ENCODE measurements at places on chromosomes 2 and 18.
A peak's percentile ranks its signal among the peaks of the same experiment; 100 is the strongest.

GRCh38 chr2:205771031-205771430 is 88.7 kb downstream of the NRP2 start:
- no peak for DNase-seq

DNA sequence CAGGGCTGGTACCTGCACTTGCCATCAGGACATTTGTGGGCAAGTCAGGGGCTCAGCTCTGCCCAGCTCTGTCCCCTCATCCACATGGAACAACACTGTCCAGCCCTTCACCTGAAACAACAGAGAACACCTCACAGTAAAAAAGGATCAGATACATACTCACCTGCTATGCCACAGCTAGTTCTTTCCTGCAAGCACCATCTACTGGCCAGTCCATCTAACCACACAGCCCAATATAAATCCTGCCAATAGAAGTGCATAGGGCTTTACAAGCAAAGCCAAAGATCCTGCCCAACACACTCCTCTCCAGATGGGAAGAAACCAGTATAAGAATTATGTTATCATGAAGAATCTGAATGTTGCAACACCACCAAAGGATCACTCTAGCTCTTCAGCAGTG is 52.2 kb upstream of the GALNT13 start:
- no peak for DNase-seq

- DNase-seq, result no peak
Measured at GRCh38 chr2:236777408-236777807, 207.8 kb downstream of the ACKR3 start.

DNA sequence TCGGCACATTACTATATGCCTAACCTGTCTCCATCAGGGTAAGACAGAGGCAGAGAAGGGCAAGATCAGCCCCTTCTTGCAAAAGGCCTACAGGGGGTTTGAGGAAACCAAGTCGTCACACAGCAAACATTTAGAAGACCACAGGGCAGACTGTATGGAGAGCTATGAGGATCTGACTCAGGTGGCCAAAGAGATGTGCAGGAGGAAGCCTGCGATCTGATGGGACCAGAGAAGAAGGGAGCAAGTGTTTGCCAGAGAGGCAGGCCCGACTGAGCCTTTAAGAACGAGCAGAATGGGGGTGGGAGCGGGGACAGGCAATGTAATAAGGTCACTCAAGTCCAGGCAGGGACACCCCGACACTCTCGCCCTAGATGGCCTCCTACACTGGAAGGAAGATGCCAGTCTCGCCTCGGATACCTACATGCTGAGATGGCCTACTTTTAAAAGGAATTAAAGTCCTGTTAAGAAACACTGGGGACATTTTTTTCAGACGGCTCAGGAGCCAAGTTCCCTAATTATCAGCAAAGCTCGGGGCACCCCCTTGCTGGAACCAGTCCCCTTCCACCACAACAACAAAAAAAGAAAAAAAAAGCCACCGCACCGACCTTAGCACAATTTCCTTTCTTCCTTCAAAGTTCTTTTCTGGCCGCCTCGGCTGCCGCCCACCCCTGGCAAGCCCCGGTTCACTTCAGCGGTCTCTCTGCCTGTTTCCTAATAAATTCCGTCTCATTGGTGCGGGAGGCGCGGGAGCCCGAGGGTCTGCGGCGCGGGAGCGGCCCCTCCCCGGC is 1.5 kb downstream of the SFXN5 start:
- DNase-seq, result no peak

DNA sequence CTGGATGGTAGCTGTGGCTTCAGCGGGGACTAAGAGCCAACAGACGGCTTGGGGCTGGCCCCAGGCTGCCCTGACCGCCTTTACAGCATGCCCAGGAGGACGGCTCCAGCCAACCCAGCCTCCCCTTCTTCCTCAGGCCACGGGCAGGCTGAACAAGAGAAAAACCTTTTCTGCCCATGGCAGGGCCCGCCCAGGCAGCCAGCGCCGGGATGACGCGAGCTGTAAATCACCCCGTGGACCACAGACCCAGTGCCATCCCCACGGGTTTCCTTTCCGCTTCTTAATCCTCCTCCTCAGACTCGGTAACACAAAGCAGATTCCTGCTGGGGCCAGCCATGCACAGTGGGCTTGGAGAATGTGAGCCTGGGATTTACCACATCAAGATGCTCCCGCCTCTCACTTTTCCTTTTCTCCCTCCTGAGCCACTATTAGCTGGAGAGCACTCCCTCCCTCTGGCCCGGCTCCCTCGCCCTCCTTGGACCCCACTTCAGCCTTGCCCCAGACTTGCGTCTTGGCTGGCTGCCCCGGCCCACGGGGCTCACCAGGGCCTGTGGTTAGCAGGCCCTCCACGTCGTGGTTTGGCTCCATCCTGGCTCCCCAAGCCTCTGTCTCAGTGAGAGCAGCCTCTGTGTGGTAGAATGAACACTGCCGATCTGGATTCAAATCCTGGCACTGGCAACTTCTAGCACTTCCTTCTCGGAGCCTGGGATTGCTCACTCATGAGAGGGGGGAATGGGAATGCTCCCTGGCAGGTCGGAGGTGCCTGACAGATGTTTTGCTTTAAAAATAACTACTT is 31.4 kb downstream of the ATOH8 start:
- no peak for DNase-seq

DNA sequence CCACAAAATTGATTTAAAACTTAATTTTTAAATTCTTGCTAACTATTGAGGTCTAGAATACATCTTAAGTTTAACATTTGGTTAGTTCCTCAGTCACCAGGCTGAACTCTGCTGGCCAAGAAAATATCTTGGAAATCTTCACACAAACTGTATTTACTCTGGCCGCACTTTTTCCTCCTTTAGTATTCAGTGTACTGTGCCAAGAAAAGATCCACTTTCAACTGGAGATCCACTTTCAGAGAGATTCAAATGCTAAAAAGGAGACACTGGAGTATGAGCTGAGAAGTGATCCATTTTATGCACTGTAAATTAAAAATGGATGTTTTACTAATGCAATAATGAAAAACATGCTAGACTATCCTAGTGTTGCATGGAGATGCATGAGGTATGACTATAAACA is 98.1 kb downstream of the ANTXR1 start:
- DNase-seq, result no peak

- DNase-seq, result peak; percentile 53
Measured at GRCh38 chr2:7530001-7530400, 612.8 kb downstream of the RNF144A start.

GRCh38 chr2:200396781-200397242 is 90.3 kb downstream of the SPATS2L start:
- DNase-seq, result no peak

GRCh38 chr2:97673915-97674283 is 4.4 kb downstream of the C2orf92 start:
- no peak for DNase-seq

DNA sequence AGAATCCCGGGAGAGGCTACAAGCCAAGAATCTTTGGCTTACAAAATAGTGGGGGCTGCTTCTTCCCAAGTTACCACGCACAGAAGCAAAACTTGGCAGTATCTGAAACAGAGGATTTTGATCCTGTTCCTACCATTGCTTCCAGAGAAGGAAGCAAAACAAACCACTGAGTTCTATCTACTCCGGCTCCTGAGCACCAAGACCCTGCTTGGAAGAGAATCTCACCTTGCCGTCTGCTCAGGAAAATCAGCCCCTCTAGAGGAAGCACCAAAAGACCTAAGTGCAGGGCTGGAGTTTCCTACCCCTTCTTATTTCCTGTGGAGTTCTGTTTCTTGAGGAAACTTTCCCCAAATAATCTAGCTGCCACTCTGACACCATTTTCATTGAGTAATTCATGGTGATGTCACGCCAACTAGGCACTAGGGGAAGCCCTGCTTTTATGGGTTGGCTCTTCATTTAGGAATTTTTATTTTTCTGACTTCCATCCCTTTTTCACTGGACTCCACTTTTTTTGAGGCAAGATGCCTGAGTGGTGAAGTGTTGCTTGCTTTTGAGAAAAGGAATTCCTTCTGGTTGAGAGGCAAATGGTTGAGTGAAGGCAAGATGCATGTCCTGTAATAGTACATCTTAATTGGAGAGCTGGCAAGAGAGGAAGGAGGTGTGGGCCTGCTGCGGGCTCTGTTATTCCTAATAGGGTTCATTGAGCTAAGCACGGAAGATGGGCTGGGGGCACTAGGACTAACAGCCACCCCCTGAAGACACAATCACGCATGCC is 36.8 kb upstream of the EML4 start:
- no peak for DNase-seq

GRCh38 chr2:213415093-213415492 is 130.8 kb downstream of the SPAG16 start:
- no peak for DNase-seq

DNA sequence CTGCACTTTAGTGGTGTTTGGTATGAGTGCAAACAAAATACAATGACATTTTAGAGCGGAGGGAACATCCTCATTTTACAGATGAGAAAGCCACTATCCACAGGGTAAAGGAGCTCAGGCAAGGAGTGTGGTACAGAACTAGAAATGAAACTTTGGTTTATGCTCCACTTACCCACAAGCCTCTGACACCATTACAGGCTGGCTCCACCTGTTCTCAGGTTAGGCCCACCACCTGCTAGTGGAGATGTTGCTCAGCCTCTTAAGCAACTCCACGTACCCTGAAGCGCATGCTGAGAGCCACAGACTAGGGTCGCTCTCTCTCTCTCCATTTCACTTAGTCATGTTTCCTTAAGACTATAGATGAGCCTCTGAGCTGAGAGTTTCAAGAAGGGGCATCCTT is 130.0 kb downstream of the MBD2 start:
- no peak for DNase-seq

DNA sequence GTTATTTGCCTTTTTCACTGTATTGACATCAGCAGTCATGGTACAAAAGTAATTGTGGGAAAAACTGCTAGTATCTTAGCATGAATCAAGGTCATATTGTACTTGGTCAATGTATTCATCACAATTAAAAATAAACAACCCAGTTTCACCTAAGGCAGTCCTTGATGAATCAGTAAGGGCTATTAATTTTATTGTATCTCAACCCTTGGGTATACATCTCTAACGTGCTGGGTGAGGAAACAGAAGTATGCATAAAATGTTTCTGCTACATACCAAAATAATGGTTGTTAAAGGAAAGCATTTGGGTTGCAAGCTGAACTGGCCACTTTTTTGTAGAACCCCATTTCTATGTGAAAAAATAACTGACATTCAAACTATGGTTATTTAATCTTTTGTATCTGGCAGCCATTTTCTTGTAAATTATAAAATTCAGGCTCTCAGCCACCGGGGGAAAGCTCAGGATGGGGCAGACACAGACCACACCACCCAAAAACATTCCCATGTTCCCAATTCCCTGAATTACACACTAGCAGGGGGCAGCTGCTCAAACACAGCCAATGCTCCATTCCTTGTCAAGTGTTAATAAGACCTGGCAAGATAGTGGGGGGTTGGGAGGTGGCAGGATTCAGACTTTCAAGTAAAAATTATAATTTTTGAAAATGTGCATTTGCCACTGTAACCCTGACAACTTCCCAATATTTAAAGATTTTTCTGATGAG is 49.3 kb downstream of the OLA1 start:
- DNase-seq, result no peak

GRCh38 chr2:22279541-22279940 is 1105.4 kb upstream of the KLHL29 start:
- DNase-seq, result no peak

DNA sequence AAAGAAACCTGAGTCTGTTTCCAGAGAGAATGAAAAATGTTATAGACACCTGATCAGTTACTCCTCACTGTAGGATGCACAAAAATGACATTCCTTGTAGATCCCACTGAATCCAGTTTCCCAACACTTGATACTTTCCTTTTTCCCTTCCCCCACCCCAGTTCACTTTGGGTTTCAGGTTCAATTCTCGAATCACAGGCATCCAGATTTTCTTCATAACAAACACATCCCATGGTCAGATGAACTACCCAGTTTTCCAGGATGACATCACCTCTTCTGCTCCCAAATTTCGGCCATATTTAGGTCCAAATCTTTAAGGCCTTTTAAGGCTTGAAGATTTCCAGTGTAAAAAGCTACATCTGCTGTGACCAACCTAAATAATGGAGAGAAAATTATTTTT is 51.5 kb downstream of the UGP2 start:
- DNase-seq, result no peak

GRCh38 chr2:166170356-166170755 is 42.5 kb upstream of the SCN1A start:
- DNase-seq, result peak; percentile 4

GRCh38 chr18:80086281-80086680 is 22.8 kb upstream of the ADNP2 start:
- no peak for DNase-seq

DNA sequence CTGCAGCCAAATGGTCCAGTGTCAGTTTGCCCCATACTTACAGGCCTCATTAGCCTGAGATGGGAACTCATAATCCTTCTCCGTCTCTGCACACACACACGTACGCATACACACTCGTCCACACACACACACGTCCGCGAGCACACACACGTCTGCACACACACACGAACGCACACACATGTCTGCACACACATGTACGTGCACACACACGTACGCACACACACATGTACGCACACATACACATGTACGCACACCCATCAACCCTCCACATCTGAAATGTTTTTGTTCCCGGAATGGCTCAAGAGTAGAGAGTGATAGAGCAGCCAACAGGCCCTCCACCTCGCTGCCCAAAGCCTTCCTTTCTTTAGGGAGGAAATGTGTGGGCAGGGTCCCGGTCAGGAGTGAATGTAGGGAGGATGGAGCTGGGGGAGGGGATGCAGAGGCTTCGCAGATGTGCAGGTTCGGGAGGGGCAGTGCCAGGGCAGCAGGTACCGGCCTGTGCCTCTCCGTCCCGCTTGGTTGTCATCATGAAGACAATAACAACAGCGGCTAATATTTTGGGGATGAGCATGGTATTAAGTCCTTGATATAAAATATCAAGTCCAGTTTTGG is 52.7 kb downstream of the PTGR3 start:
- no peak for DNase-seq

DNA sequence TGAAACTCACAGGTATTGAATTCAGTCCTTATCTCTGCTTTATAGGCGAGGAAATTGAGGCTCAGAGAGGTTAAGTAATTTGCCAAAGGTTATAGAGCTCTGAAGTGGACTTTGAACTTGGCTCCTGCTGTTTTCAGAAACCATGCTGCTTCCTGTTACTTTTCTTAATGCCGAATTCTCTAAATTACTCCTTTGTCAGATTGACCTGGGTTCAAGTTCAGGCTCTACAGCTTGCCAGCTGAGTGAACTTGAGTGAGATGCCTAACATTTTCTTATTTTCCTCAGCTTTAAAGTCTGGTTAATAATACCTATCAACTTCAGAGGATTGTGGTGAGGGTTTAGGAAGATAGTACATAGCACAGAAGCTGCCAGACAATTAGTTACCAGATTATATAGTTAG is 3.4 kb downstream of the ASAP2 start:
- no peak for DNase-seq

GRCh38 chr18:31275722-31276463 is 42.1 kb upstream of the DSG1 start:
- no peak for DNase-seq

GRCh38 chr18:37230768-37231167 is 334.8 kb downstream of the CELF4 start:
- no peak for DNase-seq

DNA sequence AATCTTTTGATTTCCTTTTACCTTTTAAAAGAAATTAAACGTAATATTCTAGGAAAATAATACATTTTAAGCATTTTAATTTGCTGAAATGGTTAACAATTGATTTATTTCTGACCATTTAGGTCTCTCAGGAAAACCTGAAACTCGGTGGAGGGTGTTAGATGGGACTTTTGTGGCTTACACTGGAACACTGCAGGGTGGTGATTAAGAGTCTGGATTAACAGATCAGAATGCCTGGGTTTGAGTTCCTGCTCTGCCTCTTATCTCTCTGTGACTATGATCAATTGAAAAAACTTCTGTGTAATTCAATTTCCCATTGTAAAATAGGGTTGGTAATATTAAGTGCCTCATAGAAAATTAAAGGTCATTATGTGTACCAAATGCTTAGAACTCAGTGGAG is 168.7 kb downstream of the UBE2E3 start:
- no peak for DNase-seq

- no peak for DNase-seq
Measured at GRCh38 chr2:180495606-180496005, 484.8 kb upstream of the UBE2E3 start.

Data from activated CD4-positive, alpha-beta T cell treated with anti-CD3 and anti-CD28 coated beads, Interleukin-2, Interleukin-4, amounts not matched to agents 100 ng/mL and 50 ng/mL, durations not matched to agents 16 hours and 8 hours (primary cell).